K562 (cell line): ENCODE measurements at places on chromosomes 1 and 21. TPM values are rescaled to one million over a fixed set of nuclear protein-coding genes. Genes with fewer than 3 reads are reported as not detected.

SGIP1 gene
- polyA plus RNA-seq = not detected in 2 replicates

DPT gene
- not detected in 2 replicates for polyA plus RNA-seq

C1orf21 gene
- 0.01 TPM in 1 of 2 replicates, not detected in the other for polyA plus RNA-seq

IL10RB gene
- 19.3 and 22.1 TPM in 2 replicates for polyA plus RNA-seq

ARHGEF10L gene
- polyA plus RNA-seq = not detected in 2 replicates

KRTAP12-2 gene
- polyA plus RNA-seq = not detected in 2 replicates

OR2L8 gene
- not detected in 2 replicates for polyA plus RNA-seq

AMY1C gene
- not detected in 2 replicates for polyA plus RNA-seq

MXRA8 gene
- 11.3 and 13.1 TPM in 2 replicates for polyA plus RNA-seq

RAB7B gene
- not detected in 2 replicates for polyA plus RNA-seq

FAM3B gene
- 0.04 and 0.24 TPM in 2 replicates for polyA plus RNA-seq

LAMB3 gene
- 1.0 and 3.1 TPM in 2 replicates for polyA plus RNA-seq

GJA8 gene
- not detected in 2 replicates for polyA plus RNA-seq

SLAMF1 gene
- polyA plus RNA-seq = 0.17 TPM in 1 of 2 replicates, not detected in the other

RCSD1 gene
- polyA plus RNA-seq = 53.2 and 54.5 TPM in 2 replicates

PLPP3 gene
- 0.08 and 0.20 TPM in 2 replicates for polyA plus RNA-seq

LRRC71 gene
- polyA plus RNA-seq = 0.19 and 0.91 TPM in 2 replicates

ZBTB8A gene
- polyA plus RNA-seq = 0.08 and 0.09 TPM in 2 replicates

- DNase-seq = no peak
Observed at GRCh38 chr1:36776948-36777831, 257.1 kb downstream of the GRIK3 start.

DNA sequence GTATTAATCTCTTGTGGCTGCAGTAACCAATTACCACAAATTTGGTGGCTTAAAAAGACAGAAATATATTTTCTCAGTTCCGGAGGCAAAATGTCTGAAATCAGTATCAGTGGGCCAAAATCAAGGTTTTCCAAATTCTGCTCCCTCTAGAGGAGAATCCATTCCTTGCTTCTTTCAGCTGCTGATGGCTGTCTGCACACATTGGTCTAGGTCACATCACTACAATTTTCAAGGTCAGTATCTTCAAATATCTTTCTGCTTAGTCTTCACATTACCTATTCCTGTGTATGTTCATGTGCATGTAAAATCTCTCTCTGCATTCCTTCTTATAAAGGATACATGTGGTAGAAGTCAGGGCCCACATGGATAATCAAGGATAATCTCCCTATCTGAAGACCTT is 999.4 kb downstream of the KCNT2 start:
- no peak for DNase-seq

- DNase-seq = no peak
Observed at GRCh38 chr1:197314682-197315081, 46.6 kb downstream of the CRB1 start.

GRCh38 chr1:47769295-47769694 is 227.9 kb downstream of the TRABD2B start:
- no peak for DNase-seq

GRCh38 chr1:24255226-24255625 is 63.9 kb upstream of the GRHL3 start:
- DNase-seq = no peak

GRCh38 chr1:67764633-67765032 is 68.6 kb downstream of the GNG12 start:
- DNase-seq = no peak

- peak; percentile 90 for DNase-seq
Observed at GRCh38 chr1:204207136-204207616, 6.6 kb downstream of the GOLT1A start.

DNA sequence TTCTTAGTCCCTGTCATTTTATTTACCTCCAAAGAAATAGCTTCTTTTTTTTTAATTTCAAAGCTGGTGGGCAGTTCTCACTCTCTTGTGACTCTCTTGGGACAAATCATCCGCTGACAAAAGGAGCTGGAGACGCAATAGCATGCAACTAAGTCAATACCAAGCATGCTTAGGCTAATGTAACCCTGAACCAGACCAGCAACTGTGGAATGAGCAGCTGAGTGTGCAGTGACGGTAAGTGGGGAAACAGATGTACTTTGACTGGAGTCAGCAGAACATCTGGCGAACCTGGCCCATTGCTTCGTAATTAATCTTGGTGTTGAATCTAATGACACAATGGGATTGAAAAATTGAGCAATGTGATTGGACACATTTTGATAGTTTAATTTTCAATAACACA is 280.7 kb upstream of the PLXNA2 start:
- DNase-seq = no peak

- no peak for DNase-seq
Observed at GRCh38 chr1:228350831-228351781, 55.5 kb downstream of the TRIM11 start.

GRCh38 chr1:85125891-85126290 is 74.9 kb downstream of the SYDE2 start:
- no peak for DNase-seq

- DNase-seq = no peak
Observed at GRCh38 chr1:185404907-185405568, 88.0 kb upstream of the IVNS1ABP start.

- DNase-seq = no peak
Observed at GRCh38 chr1:14997646-14998276, 155.8 kb upstream of the TMEM51 start.

- DNase-seq = no peak
Observed at GRCh38 chr1:110063781-110064180, 6.7 kb downstream of the ALX3 start.

GRCh38 chr1:77406661-77407060 is 124.8 kb downstream of the AK5 start:
- DNase-seq = no peak

GRCh38 chr1:36497207-36497606 is 14.5 kb upstream of the CSF3R start:
- no peak for DNase-seq

DNA sequence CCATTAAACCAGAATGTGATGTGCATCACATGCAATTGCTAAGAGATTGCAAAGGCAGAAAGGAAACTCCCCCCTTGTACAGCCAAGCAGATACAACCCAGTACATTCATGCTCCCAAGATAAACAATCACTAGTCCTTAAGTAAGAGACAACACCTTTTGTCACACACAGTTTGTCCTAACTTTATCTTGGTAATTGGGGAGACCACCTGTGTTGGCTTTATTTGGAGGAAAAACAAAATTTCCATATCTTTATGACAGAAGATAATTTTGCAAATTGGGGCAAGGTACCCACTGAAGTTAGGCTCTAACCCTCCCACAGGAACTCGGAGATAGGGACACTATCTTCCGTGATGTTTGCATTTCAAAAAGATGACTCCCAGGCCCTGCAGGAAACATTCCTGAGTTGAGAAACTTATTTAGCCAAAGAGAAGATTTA is 175.0 kb upstream of the TNR start:
- no peak for DNase-seq

- DNase-seq = peak; percentile 61
Observed at GRCh38 chr1:155085504-155086127, 7.0 kb downstream of the EFNA3 start.

- peak; percentile 75 for DNase-seq
Observed at GRCh38 chr1:41416552-41417334, 55.5 kb downstream of the FOXO6 start.

- DNase-seq = peak; percentile 35
Observed at GRCh38 chr1:16922885-16923431, 1.2 kb downstream of the CROCC start.

DNA sequence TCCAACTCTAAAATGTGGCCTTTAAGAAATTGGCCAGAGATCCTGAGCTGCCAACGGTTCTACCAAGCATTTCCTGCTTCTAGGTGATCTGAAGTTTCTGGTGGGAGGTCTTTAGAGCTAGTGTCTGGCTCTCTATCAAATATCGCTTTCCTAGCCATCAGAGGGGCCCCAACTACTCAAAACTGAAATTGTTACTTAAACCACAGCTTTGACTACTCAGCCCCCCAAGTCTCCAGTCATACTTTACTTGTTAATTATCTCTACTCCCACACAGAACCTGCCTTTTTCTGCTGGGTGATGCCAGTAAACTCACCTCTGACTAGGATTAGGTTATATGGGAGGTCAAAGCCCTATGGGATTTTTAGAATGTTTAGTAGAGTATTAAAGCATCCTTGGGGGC is 95.1 kb downstream of the FASLG start:
- no peak for DNase-seq

DNA sequence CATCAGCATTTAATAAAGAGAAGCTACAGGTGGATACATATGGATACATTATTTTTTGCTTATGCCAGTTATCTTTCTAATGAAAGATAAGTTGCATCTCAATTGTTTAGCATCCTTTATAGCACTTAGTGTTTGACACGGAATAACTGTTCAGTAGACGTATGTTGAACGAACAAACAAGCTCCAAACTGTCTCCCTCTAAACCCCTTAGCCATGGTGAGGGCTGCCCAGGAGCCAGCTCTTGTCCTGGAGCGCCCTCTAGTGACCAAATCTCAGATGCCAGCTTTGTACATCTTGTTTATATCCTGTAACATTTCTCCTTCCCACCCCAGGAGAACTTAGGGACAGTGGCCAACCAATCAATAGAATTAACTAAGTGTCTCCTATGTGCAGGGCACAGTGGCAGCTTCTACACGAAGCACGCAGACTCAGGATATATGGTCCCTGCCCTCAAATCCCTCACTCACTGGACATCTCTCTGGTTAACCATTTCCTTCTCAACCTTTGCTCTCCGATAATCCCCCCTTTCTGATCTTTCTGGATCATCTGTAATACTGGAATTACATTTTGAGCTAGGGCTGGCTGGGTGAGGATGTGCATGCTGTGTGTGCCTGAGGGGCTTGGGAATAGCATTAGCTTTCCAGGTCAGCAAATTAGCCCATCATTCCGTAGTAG is 22.9 kb downstream of the KCNA10 start:
- DNase-seq = peak; percentile 91

DNA sequence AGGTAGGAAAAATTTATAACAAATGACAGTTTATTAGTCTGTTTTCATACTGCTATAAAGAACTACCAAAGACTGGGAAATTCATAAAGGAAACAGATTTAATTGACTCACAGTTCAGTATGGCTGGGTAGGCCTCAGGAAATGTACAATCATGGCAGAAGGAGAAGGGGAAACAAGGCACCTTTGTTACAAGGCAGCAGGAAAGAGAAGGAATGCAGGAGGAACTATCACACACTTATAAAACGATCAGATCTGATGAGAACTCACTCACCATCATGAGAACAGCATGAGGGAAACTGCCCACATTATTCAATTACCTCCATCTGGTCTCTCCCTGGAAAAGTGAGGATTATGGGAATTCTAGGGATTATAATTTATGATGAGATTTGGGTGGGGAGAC is 61.3 kb downstream of the ASB17 start:
- no peak for DNase-seq

GRCh38 chr1:89995598-89996449 is 914 bp downstream of the ZNF326 start:
- no peak for DNase-seq

DNA sequence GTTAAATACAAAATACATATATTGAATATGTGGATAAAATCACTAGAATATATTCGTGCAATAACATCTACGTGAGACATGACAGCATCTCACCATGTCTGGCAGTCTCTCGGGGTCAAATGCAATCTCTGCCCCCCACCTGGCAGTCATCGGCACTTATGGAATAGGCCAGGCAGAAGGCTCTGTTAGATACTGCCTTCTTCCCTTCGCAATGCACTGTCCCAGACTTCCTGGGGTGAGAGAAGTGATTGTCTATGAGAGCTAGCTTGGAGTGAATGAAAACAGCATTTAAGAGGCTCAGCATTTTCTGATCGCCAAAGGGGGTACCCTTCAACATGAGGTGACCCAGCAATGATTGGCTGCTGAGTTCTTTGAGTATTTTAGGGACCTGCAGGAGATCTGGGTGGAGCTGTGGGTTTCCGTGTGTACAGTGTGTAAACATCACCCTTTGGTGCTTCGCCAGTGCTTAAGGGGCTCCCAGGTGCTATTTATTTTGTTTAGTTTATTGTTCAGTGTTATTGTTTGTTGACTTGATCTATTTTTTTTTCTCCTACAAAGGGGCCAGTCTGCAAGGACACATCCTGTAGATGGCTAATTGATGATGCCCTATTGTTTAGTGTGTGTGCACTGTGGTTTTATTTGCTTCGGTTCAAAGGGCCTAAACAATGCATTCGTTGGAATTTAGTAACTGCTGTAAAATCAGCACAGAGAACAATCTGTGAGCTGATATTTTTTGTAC is 10.2 kb downstream of the ERG start:
- no peak for DNase-seq

- DNase-seq = no peak
Observed at GRCh38 chr1:90122654-90123340, 127.9 kb downstream of the ZNF326 start.

DNA sequence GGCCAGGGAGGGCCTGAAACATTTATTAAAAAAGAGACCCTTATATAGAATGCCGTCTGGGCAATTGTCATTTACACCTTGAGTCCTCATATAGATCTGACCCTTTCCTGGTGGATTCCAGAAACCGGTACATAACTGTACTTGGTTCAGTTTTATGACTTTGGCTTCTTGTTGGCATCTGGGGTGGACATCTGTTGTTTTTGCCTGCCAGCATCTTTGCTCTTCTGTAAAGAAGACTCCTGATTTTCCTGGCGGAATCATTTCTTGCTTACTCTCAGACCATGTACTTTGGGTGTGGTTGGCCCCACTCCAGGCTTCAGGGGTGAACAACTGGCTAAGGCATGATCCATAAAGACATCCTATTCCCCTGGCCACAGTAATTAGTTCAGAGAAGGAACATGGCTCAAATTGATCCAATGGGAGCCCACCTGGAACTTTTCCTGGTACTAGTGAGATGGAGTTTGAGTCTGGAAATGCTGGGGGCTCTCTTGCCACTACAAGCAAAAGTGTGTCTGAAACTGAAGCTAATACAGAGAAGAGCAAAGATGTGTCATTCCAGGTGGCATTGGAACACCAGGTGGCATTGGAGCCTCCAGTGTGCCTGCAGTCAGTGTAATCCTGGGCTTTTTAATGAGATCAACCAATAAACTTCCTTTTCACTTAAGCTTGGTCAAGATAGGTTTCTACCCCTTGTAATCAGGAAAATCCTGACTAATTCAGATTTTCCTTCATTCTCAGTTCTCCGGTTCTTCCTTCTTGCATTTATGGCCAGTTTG is 332.5 kb upstream of the CAMK1G start:
- DNase-seq = no peak

GRCh38 chr1:56712150-56712549 is 67.0 kb downstream of the PRKAA2 start:
- no peak for DNase-seq

- DNase-seq = no peak
Observed at GRCh38 chr21:29102791-29103257, 27.6 kb upstream of the MAP3K7CL start.
